G401 (cell line): ENCODE measurements at places on chromosomes 7 and 10. TPM values are rescaled to one million over a fixed set of nuclear protein-coding genes. Genes with fewer than 3 reads are reported as not detected.

Gene CYP2C9
- not detected in 2 replicates for total RNA-seq

Gene CCDC6
- total RNA-seq, result 28.1 and 43.5 TPM in 2 replicates

Gene WNT8B
- 0.44 TPM in 1 of 2 replicates, not detected in the other for total RNA-seq

Gene IKZF1
- not detected in 2 replicates for total RNA-seq

Gene SLC18A3
- not detected in 2 replicates for total RNA-seq

Gene MACROH2A2
- 83.1 and 100 TPM in 2 replicates for total RNA-seq

Gene VWDE
- total RNA-seq, result 0.37 TPM in 1 of 2 replicates, not detected in the other

Gene ICA1
- total RNA-seq, result 29.1 and 51.6 TPM in 2 replicates

Gene NOS3
- total RNA-seq, result 34.5 and 41.6 TPM in 2 replicates

Gene TDRD1
- total RNA-seq, result not detected in 2 replicates

Gene GPAM
- total RNA-seq, result 11.1 and 18.1 TPM in 2 replicates

DNA sequence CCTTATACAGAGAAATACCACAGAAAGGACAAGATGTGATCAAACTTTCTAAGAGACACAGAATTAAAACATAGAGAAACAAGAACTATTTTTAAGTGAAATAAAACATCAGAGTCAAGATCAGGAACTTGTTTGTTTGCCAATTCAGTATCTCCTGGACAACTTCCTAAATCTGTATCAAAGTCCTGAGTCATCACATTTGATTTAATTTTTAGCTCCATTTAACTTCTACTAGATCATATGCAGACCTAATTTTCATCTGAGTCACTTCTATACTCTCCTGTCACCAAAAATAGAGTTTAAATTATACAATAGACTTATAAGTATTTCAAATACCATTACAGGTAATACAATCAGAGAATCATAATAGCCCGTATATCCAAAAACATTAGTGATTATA lies 268.1 kb downstream of the PRKG1 start:
- DNase-seq, result no peak

DNA sequence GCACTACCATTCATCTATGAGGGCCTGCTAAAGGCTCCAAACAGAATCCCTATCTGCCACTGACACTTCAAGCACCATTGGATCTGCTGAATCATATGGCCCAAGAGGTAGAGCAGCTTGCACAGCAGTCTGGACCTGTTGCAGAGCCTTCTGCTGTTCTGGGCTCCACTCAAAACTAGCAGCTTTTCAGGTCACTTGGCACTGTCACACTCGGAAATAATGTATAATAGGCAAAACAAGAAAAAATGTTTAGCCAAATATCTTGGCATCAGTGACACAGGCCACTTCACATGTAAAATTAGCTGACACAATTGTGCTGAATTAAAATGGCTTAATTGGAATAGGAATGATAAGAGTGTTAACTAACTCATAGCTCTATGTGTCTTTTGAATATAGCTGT lies 1182.9 kb upstream of the LRRTM3 start:
- DNase-seq, result peak; percentile 98

GRCh38 chr10:4894335-4894734 lies 68.3 kb downstream of the AKR1E2 start:
- no peak for DNase-seq

- DNase-seq, result no peak
Observed at GRCh38 chr7:37212556-37212955, 236.1 kb downstream of the ELMO1 start.

- DNase-seq, result peak; percentile 26
Observed at GRCh38 chr10:114306116-114306973, 67.3 kb downstream of the VWA2 start.

DNA sequence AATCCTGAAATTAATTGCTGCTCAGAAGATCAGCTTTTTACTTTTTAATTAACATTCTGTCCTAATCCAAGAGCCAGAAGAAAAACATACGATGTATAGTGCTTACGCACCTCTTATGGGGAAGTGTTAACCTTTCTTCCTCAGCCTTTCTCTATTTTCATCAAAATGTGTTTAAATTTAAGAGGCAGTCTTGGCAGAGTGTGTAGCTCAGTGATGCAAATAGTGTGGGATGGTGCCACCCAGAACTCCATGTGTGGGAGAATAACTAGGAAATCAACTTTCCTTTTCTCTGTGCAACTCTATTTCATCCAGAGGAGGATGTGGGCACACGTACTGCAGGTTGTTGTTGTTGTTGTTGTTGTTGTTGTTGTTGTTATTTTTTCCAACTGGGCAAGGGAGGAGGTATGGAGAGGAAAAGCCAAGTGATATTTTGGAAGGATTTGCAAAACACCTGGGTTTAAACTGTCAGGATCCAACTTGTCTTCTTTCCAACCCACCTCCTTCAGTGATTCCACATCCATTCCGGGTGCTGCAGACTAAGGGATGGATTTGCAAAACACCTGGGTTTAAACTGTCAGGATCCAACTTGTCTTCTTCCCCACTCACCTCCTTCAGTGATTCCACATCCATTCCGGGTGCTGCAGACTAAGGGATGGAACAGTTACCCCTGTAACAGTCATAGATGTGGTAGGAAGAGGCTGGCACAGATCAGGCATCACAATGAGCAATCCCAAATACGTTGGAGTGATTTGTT lies 19.8 kb downstream of the ELMO1 start:
- DNase-seq, result no peak

DNA sequence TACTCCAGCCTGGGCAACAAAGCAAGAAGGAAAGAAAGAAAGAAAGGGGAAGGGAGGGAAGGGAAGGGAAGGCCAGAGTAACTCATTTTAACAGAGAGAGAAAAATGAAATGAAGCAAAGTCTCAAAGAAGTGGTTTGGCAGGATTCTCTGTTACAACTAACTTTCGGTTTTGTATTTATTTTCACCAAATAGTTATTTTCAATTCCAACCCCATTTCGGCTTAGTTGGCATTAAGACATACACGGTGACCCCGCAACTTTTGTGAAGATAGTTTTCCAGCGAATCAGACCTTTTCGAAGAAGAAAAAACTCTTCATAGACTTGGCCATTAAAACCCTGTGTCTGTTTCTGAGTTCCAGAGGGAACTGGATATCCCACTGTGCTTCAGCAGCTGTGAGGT lies 45.2 kb upstream of the LYZL2 start:
- no peak for DNase-seq

DNA sequence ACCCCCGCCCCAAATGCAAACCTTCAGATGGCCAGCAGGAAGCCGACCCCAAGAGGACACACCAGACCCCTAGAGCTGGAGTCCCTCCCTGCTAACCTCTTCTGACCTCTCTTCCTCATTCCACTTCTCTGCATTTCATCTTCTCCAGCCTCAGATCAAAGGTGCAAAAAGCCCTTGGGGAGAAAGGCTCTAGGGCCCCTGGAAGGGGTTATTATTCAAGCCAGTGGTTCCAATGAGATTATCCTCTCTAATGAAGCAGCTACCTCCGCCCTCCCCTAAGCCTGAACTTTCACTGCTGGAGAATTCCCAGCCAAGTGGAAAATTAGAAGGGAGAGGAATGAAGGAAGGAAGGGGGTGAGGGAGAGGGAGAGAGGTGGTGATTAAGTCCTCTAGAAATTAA lies 343.9 kb downstream of the PLXNA4 start:
- DNase-seq, result no peak

- no peak for DNase-seq
Observed at GRCh38 chr10:132783940-132784865, 1.7 kb downstream of the NKX6-2 start.

GRCh38 chr7:28018446-28018845 lies 162.1 kb downstream of the JAZF1 start:
- no peak for DNase-seq

DNA sequence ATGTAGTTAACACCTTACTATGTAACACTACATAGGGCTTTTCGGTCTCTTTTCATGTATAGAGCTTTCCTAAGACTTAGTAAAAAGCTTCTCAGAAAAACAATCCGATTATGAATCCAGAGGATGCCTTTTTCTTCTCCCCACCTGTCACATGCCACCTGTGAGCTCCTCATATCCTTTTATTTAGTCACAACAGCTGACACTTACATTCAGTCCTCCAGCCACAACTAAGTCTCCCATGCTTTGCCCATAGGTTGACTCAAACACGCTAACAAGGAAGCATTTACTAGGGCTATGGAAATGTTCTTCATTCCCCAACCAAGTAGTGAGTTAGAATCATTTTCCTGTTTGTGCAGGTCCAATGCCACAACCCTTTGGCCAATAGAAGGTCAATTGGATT lies 7.9 kb downstream of the ENO4 start:
- no peak for DNase-seq

DNA sequence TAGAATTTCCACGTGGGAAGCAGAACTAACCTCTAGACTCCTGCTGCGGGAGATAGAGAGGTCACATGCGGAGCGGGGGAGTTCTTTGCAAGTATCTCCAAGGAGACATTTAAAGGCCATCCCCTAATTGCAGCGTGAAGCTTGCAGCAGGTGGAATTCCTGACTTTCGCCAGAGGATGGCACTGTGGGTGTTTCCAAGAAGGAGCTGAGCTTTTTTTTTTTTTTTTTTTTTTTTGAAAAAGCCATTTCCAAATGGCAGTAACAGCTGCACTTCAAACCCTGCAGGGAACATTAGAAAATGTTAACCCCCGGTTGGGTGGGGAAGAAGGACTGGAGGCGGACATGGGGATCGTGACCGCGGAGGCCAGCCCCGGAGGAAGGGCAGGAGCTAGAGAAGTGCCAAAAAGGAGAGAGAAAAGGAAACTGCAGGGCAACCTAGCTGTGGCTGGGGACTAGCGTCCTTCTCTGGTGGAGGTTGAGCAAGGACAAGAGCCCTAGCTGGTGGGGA lies 487.7 kb downstream of the TYW1 start:
- peak; percentile 76 for DNase-seq

- DNase-seq, result peak; percentile 46
Observed at GRCh38 chr7:100799037-100799896, 28.1 kb downstream of the EPHB4 start.

GRCh38 chr7:134949171-134949570 lies 37.1 kb upstream of the AGBL3 start:
- DNase-seq, result no peak

DNA sequence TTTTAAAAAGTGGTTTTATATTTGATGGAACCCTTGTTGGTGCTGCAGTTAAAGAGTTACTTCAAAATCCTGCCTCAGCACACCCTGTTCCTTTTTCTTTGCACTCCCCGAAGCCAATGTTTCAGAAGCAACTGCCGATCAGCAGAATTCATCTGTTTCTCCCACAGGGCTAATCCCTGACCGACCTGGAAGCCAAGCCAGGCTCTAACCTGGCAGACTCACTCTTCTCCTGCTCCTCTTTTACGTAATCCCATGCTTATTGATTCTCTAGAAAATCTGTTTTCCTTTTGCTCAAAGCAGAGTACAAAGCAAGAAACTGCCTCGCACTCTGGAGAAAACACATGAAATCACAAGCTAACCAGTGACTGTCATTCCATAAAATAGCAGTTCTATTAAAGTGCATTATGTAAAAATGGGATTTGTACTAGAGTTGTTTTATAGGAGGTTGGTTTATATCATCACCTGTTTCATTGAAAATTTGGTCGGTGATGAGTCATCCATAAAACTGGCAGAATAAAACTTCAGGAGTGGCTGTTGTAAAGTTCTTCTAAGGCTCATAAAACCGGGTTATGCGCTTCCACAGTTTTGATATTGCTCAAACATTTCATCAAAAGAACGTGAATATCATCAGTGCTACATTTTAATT lies 99.9 kb downstream of the CNTNAP2 start:
- DNase-seq, result peak; percentile 78

- no peak for DNase-seq
Observed at GRCh38 chr10:79437111-79437814, 8.2 kb downstream of the ZCCHC24 start.

DNA sequence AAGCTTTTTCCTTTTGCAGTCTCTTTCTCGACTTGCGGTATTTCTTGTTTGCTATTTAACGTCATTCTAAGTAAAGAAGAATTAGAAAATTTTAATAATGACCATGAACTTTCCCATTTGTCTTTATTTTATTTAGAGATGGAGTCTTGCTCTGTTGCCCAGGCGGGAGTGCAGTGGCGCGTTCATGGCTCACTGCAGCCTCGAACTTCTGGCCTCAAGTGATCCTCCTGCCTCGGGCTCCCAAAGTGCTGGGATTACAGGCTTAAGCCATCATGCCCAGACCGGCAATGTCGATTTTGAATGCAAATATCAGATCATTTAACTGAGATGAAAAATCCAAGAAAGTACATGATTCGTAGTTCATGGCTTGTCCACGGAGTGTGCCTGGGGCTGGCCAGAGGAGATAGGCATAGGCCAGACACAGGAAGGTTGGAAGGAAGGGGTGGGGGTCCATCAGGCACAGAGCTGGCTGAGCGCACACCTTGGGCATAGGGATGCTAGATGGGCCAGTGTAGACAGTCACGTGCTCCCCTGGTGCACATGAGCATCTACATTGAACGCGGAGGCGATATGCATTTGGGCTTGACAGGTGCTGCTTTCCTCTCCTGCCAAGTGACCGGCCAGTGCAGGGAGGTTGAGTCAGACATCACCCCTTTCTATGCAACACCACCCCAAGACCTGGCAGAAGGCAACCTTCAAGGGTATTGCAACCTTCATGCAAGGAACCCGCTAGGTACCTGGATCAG lies 38.9 kb upstream of the DAGLB start:
- DNase-seq, result no peak

DNA sequence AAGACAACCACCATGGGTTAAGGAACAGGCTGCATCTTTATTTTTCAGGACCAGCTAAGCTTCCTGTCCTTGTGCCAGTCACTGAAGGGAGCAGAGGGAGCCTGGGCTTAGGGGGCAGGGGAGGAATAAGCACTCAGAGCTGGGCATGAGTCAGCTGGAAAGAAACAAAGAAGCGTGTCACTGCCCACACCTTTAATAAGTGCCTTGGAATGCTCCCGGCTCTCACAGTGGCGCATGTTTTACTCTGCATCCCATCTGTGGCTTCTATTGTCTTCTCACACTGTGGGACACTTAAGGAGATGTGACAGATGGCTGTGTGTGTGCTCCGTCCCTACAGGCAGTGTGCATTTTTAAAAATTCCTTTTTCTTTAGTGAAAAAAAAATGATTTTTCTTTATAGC lies 71.7 kb downstream of the MTURN start:
- DNase-seq, result peak; percentile 91

DNA sequence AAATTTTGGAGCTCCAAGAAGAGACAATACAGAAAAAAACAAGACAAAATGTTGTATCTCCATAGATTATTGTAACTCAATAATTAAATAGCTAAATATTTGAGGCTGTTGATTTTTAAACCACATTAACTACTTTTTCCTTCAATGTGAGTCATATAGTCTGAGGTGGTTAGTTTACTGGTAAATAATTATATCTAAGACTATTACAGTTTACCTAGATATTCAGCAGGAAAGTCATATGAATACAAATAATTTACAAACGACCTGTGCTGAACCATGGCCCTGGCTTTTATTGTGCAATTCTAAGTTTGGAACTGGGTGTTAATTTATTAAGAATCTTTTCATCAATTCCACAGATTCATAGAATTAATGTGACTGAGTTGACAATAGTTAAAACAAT lies 22.2 kb downstream of the CREB5 start:
- no peak for DNase-seq

DNA sequence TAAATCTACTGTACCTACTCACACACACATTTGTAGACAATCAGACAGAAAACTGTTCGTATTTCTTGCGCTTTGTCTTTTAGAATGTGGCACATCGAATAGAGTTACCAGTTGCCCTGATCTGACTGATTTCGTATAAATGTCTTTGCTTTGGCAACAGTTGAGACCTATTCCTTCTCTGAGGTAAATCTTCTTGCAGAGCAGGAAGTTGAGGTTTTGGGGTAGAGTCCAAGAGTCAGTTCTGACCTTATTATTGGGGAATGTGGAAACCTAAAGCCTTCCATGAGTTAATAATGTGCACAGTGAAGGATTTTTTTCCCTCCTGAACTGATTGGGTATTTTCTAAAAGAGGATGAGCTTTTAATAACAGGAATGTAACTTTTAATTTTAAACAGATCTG lies 135.3 kb downstream of the KIAA1217 start:
- no peak for DNase-seq
